Activated T-cell treated with anti-CD3 and anti-CD28 coated beads, Interleukin-2, amount 50 U/mL, for 4 hours (primary cell): ENCODE measurements at places on chromosomes 1 and 21. TPM values are rescaled to one million over a fixed set of nuclear protein-coding genes. Genes with fewer than 3 reads are reported as not detected.

The OR6K3 gene
- not detected for total RNA-seq

The RNU1-1 gene
- 1,616 TPM for total RNA-seq

The NUAK2 gene
- 1.7 TPM for total RNA-seq

The EXTL1 gene
- total RNA-seq, result not detected

The TTLL7 gene
- 0.57 TPM for total RNA-seq

The FAM43B gene
- total RNA-seq, result not detected

The ERICH3 gene
- total RNA-seq, result not detected
